ENCODE measurements at places on chromosomes 11 and 22.

DNA sequence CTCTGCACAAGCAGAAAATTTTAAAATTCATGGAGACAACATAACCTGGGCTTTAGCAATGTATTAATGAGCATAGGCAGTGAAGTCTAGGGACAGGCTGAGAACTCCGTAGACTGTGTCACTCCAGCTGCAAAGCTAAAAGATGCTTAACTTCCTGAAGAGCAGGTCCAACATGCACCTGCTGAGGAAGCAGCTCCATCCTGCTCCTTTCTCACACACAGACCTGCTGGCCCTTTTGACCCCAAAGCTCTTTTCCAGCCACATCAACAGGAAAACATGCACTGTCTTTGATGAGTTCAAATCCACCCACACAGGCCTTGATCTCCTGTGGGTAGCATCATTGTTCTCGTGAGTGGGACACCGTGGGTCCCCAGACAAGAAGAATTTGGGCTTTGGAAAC, 36.0 kb downstream of the SYN3 start:
- DNase-seq = no peak

- no peak for DNase-seq
These were observed 687.2 kb downstream of the OPCML start for GRCh38 chr11:132844956-132845696.

DNA sequence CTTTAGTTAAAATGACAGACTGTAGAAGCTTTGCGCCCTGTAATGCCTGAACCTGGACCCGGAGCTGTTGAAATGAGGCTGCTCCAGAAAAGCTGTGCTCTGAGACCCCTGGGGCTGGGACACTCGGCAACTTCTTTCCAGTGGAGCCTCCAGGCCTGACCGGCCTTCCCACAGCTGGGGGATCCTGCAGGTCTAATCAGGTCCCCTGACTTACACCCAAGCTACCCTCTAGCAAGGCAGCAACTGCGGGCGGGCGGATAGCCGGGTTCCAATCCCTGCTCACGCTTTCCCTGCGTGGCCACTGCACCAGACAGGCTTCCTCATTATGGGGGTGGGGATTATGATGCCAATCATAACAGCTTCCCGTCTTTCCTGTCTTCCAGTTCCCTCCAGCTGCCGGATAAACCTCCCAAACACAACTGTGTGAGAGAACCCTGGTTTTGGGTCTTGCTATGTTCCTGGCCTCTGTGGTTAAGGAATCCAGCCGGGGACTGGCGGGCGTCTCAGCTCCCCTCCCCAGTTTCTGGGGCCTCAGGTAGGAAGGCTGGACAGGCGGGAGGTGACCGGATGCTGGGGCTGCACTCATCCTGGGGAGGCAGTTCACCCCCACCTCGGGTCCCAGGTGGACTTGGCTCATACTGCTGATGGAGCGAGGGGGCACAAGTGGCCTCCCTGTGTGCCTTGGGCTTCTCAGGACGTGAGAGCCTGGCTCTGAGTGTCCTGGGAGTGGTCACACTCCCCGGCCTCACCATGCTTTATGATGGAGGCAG, 38.6 kb downstream of the PARVG start:
- DNase-seq = no peak

DNA sequence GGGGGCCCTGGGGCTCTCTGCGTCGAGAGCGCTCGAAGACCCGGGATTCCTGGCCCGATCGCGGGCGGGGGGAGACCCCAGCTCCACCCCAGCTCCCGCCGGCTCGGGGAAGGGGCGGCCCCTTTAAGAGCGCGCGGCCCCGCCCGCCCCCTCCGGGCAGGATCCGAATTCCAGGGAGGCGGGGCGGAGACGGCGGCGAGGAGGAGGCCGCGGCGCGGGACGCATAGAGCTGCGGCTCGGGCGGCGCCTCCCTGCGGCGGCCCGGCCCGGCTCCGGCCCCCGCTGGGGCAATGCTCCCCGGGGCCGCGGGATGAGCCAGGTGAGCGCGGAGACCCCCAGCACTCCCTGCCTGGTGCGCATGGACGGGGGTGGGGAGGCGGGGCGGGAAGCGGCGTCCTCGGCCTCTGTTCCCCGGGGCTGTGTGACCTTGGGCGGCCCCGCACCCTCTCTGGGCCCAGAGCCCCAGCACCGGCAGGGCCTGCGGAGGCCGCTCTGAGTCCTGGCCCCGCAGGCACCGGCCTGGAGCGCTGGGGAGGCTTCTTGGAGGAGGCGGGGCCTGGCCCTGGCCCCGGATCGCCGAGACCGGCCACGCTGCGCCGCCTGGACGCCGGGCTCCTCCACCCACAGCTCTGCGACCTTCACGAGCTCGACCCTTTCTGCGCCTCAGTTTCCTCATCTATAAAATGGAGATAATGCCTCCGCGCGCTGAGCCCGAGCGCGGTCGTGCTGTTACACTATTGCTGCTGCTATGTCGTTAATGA, 565 bp downstream of the GAS2L1 start:
- DNase-seq = peak; percentile 49

- DNase-seq = no peak
These were observed 116.9 kb upstream of the TTC12 start for GRCh38 chr11:113197446-113197845.

DNA sequence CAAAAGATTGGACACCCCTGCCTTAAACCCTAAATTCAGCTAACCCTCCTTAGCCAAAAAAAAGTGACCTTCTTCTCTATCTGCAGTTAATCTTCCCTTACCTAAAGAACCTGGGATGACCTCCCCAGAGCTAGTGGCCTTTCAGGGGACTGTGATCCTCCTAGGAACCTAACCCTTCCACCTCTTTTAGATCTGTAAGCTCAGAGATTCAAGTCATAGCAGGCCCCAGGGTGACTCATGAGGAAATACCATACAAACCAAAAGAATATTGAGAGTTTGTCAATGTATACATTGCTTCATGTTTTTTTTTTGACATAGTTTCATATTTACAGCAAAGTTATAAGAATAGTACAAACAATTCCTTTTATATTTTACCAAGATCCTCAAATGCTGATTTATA, 38.3 kb upstream of the CXCR5 start:
- no peak for DNase-seq

GRCh38 chr22:47345025-47345424, 582.6 kb downstream of the TBC1D22A start:
- DNase-seq = no peak

DNA sequence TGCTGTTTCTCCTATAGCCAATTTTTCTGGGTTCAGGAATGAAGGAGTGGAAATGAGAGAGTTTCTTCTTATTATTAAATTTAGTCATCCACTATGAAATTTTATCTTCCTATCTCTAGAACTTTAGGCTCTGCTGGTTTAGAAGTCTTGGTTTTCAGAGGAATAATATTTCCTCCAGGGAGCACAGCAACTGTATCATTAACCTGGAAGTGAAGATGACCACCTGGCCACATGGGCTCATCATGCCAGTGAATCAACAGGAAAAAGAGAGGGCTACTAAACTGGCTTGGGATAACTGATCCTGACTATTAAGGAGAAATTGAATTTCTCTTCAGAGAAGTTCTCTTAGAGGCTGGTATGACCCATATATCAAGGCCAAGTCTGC, 44.4 kb downstream of the ADM start:
- no peak for DNase-seq

DNA sequence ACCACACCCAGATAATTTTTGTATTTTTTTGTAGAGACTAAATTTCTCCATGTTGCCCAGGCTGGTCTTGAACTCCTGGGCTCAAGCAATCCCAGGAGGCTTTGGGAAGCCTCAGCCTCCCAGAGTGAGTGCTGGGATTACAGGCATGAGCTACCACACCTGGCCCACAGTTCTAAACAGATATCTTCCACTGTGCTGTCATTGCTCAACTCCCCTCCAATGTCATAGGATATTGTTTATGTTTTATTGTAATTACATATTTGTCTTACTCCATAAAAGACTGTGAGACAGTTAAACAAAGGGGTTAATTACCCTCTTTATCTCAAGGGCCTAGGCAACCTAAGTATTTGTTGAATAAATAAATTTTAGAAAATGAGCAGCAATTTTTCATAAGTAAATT, 204.2 kb downstream of the GRM5 start:
- DNase-seq = no peak

DNA sequence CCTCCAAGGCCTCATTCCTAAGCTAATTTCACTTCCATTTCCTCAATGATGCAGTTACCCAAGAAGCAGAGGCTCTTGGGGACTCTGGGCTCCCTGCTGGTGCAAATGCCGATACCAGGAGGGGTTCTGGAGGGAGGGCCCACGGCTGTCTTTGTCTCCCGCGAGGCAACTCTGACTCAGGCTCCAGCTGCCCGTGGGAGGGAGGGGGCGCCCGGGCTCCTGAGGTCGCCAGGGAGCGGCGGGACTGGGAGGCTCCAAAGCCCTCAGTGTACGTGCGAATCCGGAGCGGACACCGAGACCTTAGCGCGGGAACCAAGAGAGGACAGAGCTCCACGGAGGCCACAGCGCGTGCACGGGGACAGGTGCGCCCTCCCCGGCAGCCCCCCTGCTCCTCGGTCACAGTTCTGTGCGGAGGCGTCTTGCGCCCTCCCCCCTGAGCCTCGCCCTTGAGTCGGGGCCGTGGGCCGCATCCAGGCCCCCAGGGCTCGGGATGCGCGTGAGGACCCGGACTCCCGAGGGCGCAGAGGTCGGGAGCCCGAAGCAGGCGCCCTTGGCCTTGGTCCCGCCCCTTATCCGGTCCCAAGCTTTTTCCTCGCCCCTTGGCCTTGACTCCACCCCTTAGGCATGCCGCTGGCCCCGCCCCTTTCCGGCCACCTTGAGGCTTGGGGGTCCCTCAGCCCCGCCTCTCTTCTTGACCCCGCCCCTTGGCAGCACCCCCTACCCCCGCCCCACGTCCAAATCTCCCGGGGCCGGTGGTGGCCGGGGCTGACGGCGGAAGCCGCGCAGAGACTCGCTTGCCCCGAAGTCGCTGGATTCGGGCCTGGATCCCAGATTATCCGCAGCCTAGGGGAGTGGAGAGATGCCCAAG, 4.7 kb upstream of the SHISA8 start:
- no peak for DNase-seq

- DNase-seq = no peak
These were observed 23.6 kb downstream of the NNMT start for GRCh38 chr11:114319716-114320328.

DNA sequence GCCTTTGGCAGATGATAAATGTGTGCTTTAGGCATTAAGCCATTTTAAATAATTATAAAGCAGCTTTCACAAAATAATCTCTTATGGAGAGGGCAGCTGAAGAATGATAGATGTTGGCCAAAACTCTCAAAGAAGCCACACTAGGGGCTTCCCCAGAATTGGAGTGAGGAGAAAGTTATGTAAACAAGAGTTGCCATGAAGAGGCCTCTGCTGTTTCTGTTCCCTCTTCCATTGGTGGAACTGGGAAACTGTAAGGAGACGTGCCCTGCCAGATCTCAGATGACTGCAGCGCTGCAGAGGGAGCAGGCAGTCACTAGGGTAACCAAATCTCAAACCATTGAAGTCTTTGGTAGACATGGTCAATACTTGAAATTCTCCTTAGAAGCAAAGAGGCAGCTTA, 19.4 kb upstream of the APLP2 start:
- no peak for DNase-seq

GRCh38 chr22:46676881-46677280, 56.7 kb downstream of the GRAMD4 start:
- no peak for DNase-seq

- no peak for DNase-seq
These were observed 4.4 kb downstream of the TSPO start for GRCh38 chr22:43155789-43156188.

DNA sequence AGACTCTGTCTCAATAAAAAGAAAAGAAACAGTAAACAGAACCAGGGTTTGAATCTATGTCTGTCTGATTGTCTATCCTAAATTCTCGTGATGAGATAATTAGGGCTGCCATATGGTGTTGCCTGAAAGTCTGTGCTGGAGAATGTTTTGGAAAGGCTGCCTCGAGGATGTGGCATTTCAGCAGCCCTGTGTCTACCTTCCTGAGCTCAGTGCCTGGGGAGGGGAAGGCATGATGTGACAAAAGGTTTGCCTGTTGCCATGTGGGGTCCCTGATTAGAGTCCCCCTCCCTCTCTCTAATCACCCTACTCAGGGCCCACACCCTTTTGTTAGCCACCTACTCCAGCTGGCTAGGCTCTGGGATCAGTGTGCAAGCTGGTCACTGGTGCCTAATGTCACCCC, 15.2 kb downstream of the CD82 start:
- DNase-seq = no peak

All from NT2/D1 (cell line).